ENCODE measurements at places on chromosomes 11 and 22.

DNA sequence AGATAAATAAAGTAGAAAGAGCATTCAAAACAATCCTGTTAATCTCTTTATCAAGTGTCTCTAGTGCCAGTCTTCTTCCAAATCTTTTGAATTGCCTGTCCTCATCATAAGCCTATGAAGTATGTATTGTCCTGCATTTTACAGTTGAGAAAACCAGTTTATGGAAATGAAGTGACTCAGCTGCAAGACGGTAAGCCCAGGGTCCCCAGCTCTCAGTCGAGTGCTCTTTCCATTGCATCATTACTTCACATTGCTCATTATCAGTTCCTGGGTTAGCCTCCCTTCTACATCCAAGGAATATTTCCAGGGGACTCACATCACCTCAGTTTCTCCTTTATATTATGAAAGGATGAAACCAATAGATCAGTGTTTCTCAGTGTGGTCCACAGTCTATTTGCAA is 9.1 kb upstream of the P4HA3 start:
- H3K27ac ChIP-seq: no peak overlapping the region
- H3K27me3 ChIP-seq: no peaks in the 10 kb centered on the region
- H3K4me3 ChIP-seq: no peak overlapping the region
- peaks cover 46% of the 10 kb centered on the region for H3K4me1 ChIP-seq
- no peaks in the 10 kb centered on the region for H3K36me3 ChIP-seq

DNA sequence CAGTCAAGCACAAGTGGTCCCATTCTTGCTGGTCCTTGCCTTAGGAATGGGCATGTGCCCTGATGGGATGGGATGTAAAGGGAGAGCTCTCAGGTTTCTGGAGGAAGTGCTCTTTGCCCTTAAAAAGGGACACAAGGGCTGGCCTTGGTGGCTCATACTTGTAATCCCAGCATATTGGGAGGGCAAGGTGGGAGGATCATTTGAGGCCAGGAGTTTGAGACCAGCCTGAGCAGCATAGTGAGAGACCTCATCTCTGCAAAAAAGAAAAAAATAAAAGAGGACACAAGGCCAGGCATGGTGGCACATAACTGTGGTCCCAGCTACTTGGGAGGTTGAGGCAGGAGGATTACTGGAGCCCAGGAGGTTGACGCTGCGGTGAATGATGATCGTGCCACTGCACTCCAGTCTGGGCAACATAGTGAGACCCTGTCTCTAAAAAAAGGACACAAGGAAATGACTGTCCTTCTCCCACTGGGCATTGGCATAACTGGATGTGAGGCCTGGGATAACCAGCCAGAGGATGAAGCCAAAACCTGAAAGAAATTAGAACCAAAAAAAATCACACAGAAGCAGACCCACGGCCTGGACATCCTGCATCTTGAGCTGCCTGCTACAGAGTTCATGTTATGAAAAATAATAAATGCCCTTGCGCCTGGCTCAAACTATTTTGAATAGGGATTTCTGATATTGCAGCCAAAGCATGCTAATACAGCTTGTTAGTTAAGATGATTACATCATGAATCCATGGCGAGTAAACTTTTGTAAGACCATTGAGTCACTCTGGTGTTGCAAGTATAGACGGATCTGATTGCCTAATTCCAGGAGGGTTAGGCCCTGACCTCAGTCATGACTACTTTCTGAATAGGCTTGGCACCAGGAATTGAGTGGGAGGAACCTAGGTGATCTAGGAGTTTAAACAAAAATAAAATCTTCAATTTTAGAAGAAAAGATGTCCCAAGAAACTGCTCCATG is 12.9 kb upstream of the CRKL start:
- H3K36me3 ChIP-seq: no peaks in the 10 kb centered on the region
- H3K27ac ChIP-seq: no peak overlapping the region
- H3K4me1 ChIP-seq: no peaks in the 10 kb centered on the region
- no peak for DNase-seq

DNA sequence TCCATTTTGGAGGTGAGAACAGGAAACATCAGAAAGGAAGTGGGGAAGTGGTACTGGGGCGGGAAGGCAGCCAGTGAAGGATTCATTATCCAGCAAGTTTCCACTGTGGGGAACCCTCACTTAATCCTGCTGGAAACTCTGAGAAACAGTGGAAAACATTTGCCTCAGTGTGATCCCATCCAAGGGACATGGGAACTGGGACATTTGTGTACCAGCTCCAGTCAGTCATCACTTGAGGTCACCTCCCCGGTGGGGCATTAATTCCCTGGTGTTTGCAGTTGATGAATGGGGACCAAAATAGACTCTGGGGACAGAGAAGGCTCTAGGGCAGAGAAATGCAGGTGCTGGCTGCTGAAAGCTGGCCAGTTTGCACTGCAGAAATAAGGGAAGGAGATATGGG is 599.9 kb downstream of the BUD13 start:
- no peak overlapping the region for H3K4me3 ChIP-seq
- no peak for DNase-seq
- H3K4me1 ChIP-seq: no peaks in the 10 kb centered on the region

DNA sequence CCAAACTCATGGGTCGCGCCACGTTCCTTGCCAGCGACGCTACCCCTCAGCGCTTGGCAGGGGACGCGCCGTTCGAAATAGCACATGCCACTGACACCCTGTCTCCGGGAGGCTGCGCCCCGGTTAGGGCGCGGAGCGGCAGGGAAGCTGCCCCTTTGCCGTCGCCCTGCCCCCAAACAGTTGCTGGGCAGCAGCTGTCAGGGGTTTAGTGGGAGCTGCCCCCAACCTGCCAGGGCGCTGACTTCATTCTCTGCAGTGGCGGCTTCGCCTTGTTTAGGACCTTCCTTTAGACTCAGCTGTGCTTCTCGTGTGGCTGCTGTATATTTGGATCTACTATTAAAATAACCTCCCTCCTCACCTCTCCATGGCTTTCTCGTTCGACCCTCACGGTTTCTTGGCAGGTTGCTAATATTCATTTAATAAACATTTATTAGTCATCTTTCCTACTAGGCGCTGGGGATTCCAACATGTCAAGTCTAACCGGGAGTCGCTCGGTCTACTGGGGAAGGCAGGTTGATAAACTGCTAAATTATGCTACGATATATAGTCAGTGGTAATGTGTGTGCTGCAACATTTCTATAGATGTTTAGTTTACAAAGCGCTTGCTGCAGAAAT is 782 bp downstream of the TMEM109 start:
- H3K36me3 ChIP-seq: no peaks in the 10 kb centered on the region
- peak overlapping the region; percentile 94 for H3K27ac ChIP-seq
- no peak for DNase-seq
- H3K4me1 ChIP-seq: peaks cover 49% of the 10 kb centered on the region
- no peaks in the 10 kb centered on the region for H3K27me3 ChIP-seq

Data from thoracic aorta (tissue), 2 donors.